Adrenal gland (tissue), 19 donors: ENCODE measurements at places on chromosomes 4 and X. TPM values are rescaled to one million over a fixed set of nuclear protein-coding genes. Genes with fewer than 3 reads are reported as not detected.

The GPR119 gene
- not detected for polyA plus RNA-seq

The HSFX2 gene
- not detected for polyA plus RNA-seq

The CNGA2 gene
- not detected for polyA plus RNA-seq

The MAP7D2 gene
- 4.4 TPM for polyA plus RNA-seq

The SLC26A1 gene
- 11.6 TPM for polyA plus RNA-seq

The SYNPO2 gene
- polyA plus RNA-seq: 12.1 TPM

The PHOX2B gene
- 6.4 TPM for polyA plus RNA-seq

The CYBB gene
- 5.5 TPM for polyA plus RNA-seq

The PARM1 gene
- 108 TPM for polyA plus RNA-seq

The AKAP4 gene
- 0.07 TPM for polyA plus RNA-seq

The SCML2 gene
- polyA plus RNA-seq: 11.1 TPM

The NEXMIF gene
- polyA plus RNA-seq: 2.5 TPM

The FGFRL1 gene
- 24.4 TPM for polyA plus RNA-seq

The RAI2 gene
- 17.8 TPM for polyA plus RNA-seq

The SPACA5 gene
- polyA plus RNA-seq: not detected

The FGFBP2 gene
- 0.26 TPM for polyA plus RNA-seq

The TIMM8A gene
- 4.2 TPM for polyA plus RNA-seq

The FAM9B gene
- 0.56 TPM for polyA plus RNA-seq

The GRIA3 gene
- polyA plus RNA-seq: 30.2 TPM

The CNGA1 gene
- polyA plus RNA-seq: 4.6 TPM

The KLHL4 gene
- polyA plus RNA-seq: 4.8 TPM

The CFP gene
- 1.2 TPM for polyA plus RNA-seq

The GSX2 gene
- polyA plus RNA-seq: not detected

The IGSF1 gene
- 2.7 TPM for polyA plus RNA-seq

The CASP3 gene
- polyA plus RNA-seq: 10.0 TPM

The ANKRD17 gene
- 14.5 TPM for polyA plus RNA-seq

The HEPH gene
- polyA plus RNA-seq: 33.5 TPM

The MAGEA9B gene
- not detected for polyA plus RNA-seq

The GPR82 gene
- 0.99 TPM for polyA plus RNA-seq

The MAGEB18 gene
- polyA plus RNA-seq: not detected

The MCF2 gene
- 29.8 TPM for polyA plus RNA-seq

The ZNF827 gene
- 8.0 TPM for polyA plus RNA-seq

The SPATA18 gene
- polyA plus RNA-seq: 2.5 TPM

The PLXNB3 gene
- polyA plus RNA-seq: 119 TPM

The CDKL2 gene
- polyA plus RNA-seq: 1.1 TPM

The HSD17B13 gene
- 0.16 TPM for polyA plus RNA-seq

The ANOS1 gene
- polyA plus RNA-seq: 1.1 TPM

The TEX11 gene
- polyA plus RNA-seq: not detected

The TMEM144 gene
- polyA plus RNA-seq: 18.7 TPM

The TLR3 gene
- polyA plus RNA-seq: 17.9 TPM

The EXOSC9 gene
- polyA plus RNA-seq: 32.9 TPM

The ZXDA gene
- 0.47 TPM for polyA plus RNA-seq

The C4orf36 gene
- polyA plus RNA-seq: not detected

The TMEM175 gene
- 113 TPM for polyA plus RNA-seq

The GAGE12H gene
- not detected for polyA plus RNA-seq

The NSUN7 gene
- polyA plus RNA-seq: 1.4 TPM
